ENCODE measurements at places on chromosomes 16 and 17. TPM values are rescaled to one million over a fixed set of nuclear protein-coding genes. Genes with fewer than 3 reads are reported as not detected.

C17orf50 gene
- not detected for total RNA-seq

PNMT gene
- total RNA-seq, result not detected

ADAT1 gene
- total RNA-seq, result 25.6 TPM

ITPRIPL2 gene
- 5.8 TPM for total RNA-seq

MYH1 gene
- not detected for total RNA-seq

LLGL2 gene
- 24.1 TPM for total RNA-seq

ADAM11 gene
- 0.74 TPM for total RNA-seq

- no peaks in the 10 kb centered on the region for H3K4me1 ChIP-seq
- no peak overlapping the region for H3K4me3 ChIP-seq
- no peaks in the 10 kb centered on the region for H3K36me3 ChIP-seq
- peaks cover 9% of the 10 kb centered on the region for H3K27me3 ChIP-seq
- no peak for ATAC-seq
These were observed 23.9 kb downstream of the CA10 start for GRCh38 chr17:52134641-52135040.

- H3K27ac ChIP-seq, result no peak overlapping the region
- H3K36me3 ChIP-seq, result peaks cover 25% of the 10 kb centered on the region
- H3K4me3 ChIP-seq, result no peak overlapping the region
- no peak for ATAC-seq
- no peaks in the 10 kb centered on the region for H3K27me3 ChIP-seq
- H3K4me1 ChIP-seq, result no peaks in the 10 kb centered on the region
These were observed 80.7 kb downstream of the SNX29 start for GRCh38 chr16:12057266-12057665.

- H3K27ac ChIP-seq, result peak overlapping the region; percentile 88
- peaks cover 19% of the 10 kb centered on the region for H3K36me3 ChIP-seq
- H3K27me3 ChIP-seq, result no peaks in the 10 kb centered on the region
- no peak for ATAC-seq
These were observed 76.6 kb downstream of the NLK start for GRCh38 chr17:28119046-28119445.

GRCh38 chr17:78751447-78752161 is 30.5 kb downstream of the CYTH1 start:
- peaks cover 62% of the 10 kb centered on the region for H3K36me3 ChIP-seq
- peaks cover 54% of the 10 kb centered on the region for H3K4me1 ChIP-seq
- peak overlapping the region; percentile 84 for H3K4me3 ChIP-seq
- no peaks in the 10 kb centered on the region for H3K27me3 ChIP-seq
- peak overlapping the region; percentile 100 for H3K27ac ChIP-seq

DNA sequence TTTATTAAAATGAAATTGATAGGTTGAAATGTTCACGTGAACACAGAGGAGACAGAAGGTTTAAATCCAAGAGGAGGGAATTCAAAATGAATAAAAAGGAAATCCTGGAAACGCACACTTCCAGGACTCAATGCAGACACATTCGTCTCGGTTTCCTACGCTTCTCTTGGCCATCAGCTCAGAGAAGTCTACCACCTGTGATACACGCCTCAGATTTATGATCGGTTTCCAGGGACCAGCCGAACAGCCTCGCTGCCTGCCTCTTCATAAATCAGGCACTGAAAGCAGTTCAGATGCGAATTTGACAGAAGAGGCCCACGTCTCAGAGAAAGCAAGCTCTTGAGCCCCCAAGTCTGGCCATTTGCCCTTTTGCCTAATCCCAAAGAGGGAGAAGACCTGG is 125.5 kb upstream of the IRX3 start:
- no peak overlapping the region for H3K27ac ChIP-seq
- no peaks in the 10 kb centered on the region for H3K4me1 ChIP-seq
- H3K27me3 ChIP-seq, result peaks cover 7% of the 10 kb centered on the region
- H3K4me3 ChIP-seq, result no peak overlapping the region
- ATAC-seq, result no peak

- peak overlapping the region; percentile 89 for H3K4me3 ChIP-seq
- H3K27me3 ChIP-seq, result no peaks in the 10 kb centered on the region
- peaks cover 6% of the 10 kb centered on the region for H3K4me1 ChIP-seq
- peak overlapping the region; percentile 91 for H3K27ac ChIP-seq
- H3K36me3 ChIP-seq, result peaks cover 60% of the 10 kb centered on the region
- ATAC-seq, result peak; percentile 57
These were observed 543 bp downstream of the STX4 start for GRCh38 chr16:31033709-31034492.

DNA sequence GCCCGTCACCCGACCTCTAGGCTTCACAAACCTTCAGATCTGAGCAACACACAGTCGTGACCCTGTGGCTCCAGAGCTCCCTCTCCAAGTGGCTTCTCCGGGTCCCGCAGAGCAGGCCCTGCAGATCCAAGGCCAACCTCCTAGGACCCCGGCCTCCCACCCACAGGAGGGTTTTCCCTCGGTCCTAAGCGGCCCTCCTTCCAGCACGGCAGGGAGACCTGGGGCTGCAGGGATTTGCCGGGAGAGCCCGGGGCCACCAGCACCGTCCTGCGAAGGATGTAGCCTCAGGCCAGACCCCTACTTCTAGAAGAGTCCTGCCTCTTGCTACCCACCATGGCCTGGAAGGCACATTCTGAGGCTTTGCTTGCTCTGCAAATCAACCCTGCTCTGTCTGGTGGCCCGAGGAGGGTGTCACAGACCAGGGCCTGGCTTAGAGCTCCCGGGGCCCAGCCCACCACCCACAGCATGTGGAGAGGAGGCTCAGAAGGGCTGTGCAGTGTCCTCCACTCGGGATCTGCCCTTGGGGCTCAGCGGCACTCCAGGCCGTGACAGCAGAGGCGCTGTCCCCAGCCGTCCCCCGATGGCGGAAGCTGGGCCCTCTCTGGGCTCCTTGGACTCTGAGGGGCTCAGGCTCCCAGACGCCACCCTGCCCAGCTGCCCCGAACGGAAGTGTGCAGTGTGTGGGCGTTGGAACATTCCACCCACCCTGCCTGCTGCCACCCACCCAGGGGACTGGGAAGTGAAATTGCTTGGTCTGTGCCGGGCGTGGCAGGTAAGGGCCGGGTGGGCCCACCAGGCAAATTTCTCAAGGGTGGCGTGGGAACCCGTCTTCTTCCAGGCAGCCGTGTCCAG is 28.8 kb upstream of the ACSF3 start:
- H3K4me3 ChIP-seq, result no peak overlapping the region
- no peak for ATAC-seq
- H3K27me3 ChIP-seq, result no peaks in the 10 kb centered on the region
- H3K36me3 ChIP-seq, result no peaks in the 10 kb centered on the region
- no peak overlapping the region for H3K27ac ChIP-seq

DNA sequence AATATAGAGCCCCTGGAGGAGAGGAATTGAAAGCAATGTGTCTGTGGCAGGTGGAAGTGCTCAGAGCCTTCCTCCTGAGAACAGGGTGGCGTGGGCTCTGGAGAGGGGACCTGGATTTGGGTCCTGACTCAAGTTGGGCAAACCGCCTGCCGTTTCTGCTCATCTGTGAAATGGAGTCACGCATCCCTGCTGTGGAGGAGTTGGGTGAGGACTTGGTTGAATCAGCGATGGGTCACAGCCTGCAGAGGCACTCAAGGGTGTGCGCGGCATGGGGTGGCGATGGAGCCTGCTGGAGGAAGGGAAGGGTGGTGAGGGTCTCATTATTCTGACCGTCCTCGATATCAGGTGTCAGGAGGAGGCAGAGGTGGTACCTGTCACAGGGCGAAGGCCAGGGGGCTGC is 3.1 kb downstream of the ADAD2 start:
- H3K36me3 ChIP-seq, result no peaks in the 10 kb centered on the region
- peak overlapping the region; percentile 39 for H3K4me3 ChIP-seq
- H3K27me3 ChIP-seq, result no peaks in the 10 kb centered on the region
- H3K4me1 ChIP-seq, result peaks cover 8% of the 10 kb centered on the region
- peak overlapping the region; percentile 65 for H3K27ac ChIP-seq

- ATAC-seq, result peak; percentile 10
- peaks cover 17% of the 10 kb centered on the region for H3K4me1 ChIP-seq
- H3K27me3 ChIP-seq, result peaks cover 5% of the 10 kb centered on the region
- peak overlapping the region; percentile 48 for H3K4me3 ChIP-seq
- peak overlapping the region; percentile 59 for H3K27ac ChIP-seq
These were observed 15.0 kb upstream of the SLC16A11 start for GRCh38 chr17:7058831-7059447.

DNA sequence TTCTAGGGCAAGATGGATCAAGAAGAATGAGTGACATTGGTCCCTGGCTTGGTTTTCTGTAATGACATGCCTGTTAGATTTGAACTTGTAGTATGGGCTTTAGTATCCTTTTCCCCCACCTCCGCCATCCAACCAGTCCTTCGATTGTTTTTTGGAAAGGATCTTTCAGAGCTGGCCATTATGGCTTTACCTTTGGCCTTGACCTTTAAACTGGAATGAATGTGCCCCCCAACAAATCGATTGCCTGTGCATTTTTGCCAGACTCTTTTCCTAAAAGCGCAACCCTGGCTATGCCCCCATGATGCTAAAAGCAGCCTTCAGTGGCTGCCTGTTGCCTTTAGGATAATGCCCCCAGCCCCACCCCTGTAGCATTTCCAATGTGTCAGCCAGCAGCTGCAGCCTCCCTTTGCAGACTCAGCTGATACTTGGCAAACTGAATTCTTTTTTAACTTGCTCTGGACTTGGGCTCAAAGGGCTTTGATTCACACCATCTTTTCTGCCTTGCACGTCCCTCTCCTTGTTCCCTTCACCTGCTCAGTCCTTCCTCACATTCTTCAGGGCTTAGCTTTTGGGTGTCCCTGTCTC is 4.0 kb downstream of the GPRC5C start:
- no peaks in the 10 kb centered on the region for H3K4me1 ChIP-seq
- H3K36me3 ChIP-seq, result no peaks in the 10 kb centered on the region
- H3K4me3 ChIP-seq, result no peak overlapping the region
- peaks cover 22% of the 10 kb centered on the region for H3K27me3 ChIP-seq
- H3K27ac ChIP-seq, result no peak overlapping the region

DNA sequence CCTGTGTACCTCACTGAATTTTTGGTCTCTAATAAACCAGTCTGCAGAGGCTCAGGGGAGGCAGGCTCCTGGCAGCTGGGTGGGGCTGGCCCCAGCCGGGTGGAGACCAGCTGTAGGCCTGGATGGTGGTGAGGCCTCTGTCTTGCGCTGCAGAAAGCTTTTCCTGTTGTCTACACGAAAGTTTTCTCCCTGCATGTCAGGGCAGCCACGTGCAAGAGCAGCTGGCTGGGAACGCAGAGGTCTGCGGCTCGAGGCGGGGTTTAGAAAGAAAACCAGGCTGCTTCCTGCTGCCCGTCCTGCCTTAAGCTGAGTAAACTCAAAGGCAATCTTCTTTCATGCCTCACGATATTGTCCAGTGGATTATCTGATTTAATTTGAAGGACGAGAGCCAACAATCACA is 2.4 kb downstream of the SERPINF1 start:
- H3K36me3 ChIP-seq, result no peaks in the 10 kb centered on the region
- no peaks in the 10 kb centered on the region for H3K27me3 ChIP-seq
- H3K27ac ChIP-seq, result peak overlapping the region; percentile 12
- peaks cover 14% of the 10 kb centered on the region for H3K4me1 ChIP-seq
- peak; percentile 79 for ATAC-seq

Data from activated T-helper 17 cell treated with anti-CD3 and anti-CD28 coated beads, Interleukin-2, amount 50 U/mL, for 72 hours (primary cell).